ENCODE measurements at places on chromosomes 12 and 14. TPM values are rescaled to one million over a fixed set of nuclear protein-coding genes. Genes with fewer than 3 reads are reported as not detected.

Gene PALS1
- 13.2 TPM for total RNA-seq

Gene NKX2-1
- total RNA-seq: 0.07 TPM

Gene PMCH
- not detected for total RNA-seq

Gene TAS2R30
- total RNA-seq: not detected

Gene ZNF385A
- 21.2 TPM for total RNA-seq

Gene DCP1B
- 8.2 TPM for total RNA-seq

Gene PPFIA2
- total RNA-seq: not detected

Data from A549 treated with AZD2906 at 1 μM for 4 hours (cell line).